ENCODE measurements at places on chromosomes 16 and 17. TPM values are rescaled to one million over a fixed set of nuclear protein-coding genes. Genes with fewer than 3 reads are reported as not detected.

DNA sequence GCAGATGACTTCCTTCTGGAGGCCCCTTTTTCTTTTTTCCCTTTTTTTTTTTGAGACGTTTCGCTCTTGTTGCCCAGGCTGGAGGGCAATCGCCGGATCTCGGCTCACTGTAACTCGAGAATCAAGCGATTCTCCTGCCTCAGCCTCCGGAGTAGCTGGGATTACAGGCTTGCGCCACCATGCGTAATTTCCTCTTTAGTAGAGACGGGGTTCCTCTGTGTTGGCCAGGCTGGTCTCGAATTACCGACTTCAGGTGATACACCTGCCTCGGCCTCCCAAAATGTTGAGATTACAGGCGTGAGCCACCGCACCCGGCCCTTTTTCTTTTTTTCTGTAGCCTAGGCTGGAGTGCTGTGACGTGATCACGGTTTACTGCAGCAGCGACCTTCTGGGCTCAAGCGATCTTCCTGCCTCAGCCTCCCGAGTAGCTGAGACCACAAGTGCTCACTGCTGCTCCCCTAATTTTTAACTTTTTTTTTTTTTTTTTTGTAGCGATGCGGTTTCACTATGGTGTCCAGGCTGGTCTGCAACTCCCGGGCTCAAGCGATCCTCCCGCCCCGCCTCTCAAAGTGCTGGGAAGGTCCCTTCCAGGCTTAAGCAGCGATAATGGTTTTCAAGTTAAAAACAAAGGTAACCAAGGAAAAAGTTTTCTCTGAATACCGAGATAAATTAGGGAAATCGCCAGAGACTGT is 956 bp upstream of the IST1 start:
- no peaks in the 10 kb centered on the region for H3K36me3 ChIP-seq
- DNase-seq: peak; percentile 79
- H3K4me3 ChIP-seq: peak overlapping the region; percentile 94
- no peaks in the 10 kb centered on the region for H3K27me3 ChIP-seq
- H3K4me1 ChIP-seq: peaks cover 40% of the 10 kb centered on the region

- no peak for DNase-seq
- no peaks in the 10 kb centered on the region for H3K4me1 ChIP-seq
- no peaks in the 10 kb centered on the region for H3K27me3 ChIP-seq
- H3K4me3 ChIP-seq: no peak overlapping the region
- H3K36me3 ChIP-seq: no peaks in the 10 kb centered on the region
These were observed 64.1 kb downstream of the RMI2 start for GRCh38 chr16:11409398-11409797.

- H3K36me3 ChIP-seq: no peaks in the 10 kb centered on the region
- peaks cover 49% of the 10 kb centered on the region for H3K4me1 ChIP-seq
- H3K27ac ChIP-seq: no peak overlapping the region
- DNase-seq: no peak
- H3K4me3 ChIP-seq: no peak overlapping the region
These were observed 488 bp upstream of the NTN3 start for GRCh38 chr16:2470603-2471015.

DNA sequence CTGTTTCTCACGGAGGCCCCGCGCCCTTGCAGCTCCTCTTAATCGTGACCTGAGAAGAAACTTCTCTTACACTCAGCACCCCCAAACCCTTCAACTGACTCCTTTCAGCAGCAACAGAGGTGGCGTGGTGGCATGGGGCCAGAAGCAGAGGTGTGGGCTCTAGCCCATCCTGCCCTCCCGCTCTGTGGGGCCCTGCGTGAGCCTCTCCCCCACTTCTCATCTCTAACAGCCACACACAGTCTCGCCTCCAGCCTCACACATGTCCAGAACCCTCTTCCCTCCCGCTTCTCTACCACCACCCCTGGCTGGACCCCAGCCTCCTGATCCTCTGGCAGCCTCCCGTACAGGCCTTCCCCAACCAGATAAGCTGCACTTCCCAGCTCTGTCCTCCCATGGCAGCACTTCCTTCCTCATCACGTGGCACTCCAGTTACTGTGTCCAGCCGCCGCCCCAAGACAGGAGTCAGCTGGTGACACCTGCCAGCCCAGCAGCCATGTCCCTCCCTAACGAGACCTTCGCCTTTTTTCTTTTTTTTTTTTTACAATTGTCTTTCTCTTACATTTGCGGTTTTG is 30.5 kb downstream of the NSMCE1 start:
- DNase-seq: peak; percentile 69
- no peak overlapping the region for H3K4me3 ChIP-seq
- peaks cover 47% of the 10 kb centered on the region for H3K4me1 ChIP-seq
- H3K27me3 ChIP-seq: no peaks in the 10 kb centered on the region
- H3K27ac ChIP-seq: peak overlapping the region; percentile 61

DNA sequence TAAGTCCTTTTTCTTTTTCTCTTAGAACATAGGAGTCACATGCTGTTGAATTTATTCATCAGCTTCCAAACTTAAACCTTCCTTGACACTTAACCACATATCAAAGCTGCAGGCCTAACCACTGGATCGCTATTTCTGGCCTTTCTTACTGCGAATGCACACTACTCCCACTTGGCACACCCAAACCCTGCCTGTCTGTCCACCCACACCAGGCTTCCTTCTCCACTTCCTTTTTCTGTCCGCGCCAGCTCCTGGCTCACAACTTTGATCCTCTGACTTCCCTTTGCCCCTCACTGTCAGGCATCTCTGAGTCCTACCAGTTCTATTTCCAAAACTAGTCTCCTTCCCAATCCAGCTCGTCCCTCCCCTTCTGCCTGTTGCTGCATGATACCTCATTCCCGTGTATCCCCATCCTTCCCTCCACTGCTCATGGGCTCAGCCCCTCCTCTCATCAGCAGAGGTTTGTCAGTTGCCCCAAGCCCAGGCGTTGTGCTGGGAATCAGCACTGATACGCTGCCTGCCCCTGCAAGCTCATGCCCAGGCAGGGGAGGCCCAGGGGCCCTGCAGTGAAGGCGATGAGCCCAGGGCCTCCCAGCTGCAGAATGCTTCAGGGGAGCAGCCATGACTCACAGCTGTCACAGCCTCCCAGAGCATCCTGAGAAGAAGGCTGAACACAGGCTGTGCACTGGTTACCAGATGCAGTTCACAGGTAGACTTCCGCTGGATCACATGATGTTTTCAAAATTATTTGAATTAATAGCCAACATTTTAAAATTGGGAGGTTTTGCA is 179.8 kb downstream of the KATNIP start:
- no peak overlapping the region for H3K4me3 ChIP-seq
- no peaks in the 10 kb centered on the region for H3K27me3 ChIP-seq
- DNase-seq: no peak
- no peaks in the 10 kb centered on the region for H3K4me1 ChIP-seq
- no peak overlapping the region for H3K27ac ChIP-seq
- no peaks in the 10 kb centered on the region for H3K36me3 ChIP-seq

DNA sequence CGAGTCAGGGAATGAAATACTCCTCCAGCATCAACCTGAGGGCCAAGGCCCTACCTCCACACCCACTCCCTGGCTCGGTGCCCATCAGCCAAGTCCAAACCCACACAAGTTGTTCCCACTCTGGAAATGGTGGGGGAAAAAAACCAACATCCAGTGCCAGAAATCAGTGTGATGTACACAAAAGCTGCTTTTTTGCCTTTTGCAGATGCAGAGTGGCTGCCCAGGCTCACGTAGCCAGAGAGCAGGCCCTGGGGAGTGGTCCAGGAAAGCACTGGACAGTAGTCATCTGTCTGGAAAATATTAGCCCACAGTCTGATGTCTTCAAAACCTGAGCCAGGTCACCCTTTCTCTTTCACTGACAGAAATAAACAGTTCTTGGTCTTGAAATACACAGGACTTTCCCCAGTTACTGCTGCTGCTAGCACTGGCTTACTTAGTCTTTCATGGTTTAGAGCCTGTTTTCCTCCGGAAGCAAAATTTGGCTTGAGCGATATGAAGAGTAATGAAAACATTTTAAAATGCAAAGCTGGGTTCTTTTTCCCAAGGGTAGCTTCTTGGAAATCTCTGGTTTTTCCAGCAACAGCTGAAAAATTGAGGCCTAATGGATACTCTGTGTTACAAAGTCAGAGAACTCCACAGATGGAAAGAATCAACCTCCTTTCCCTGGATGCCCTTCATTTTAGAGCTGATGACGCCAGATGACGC is 18.2 kb upstream of the NOS2 start:
- no peak overlapping the region for H3K4me3 ChIP-seq
- DNase-seq: no peak
- no peak overlapping the region for H3K27ac ChIP-seq
- no peaks in the 10 kb centered on the region for H3K36me3 ChIP-seq

GRCh38 chr17:67021743-67022450 is 22.5 kb upstream of the CACNG1 start:
- H3K4me1 ChIP-seq: no peaks in the 10 kb centered on the region
- no peaks in the 10 kb centered on the region for H3K36me3 ChIP-seq
- H3K4me3 ChIP-seq: no peak overlapping the region
- H3K27me3 ChIP-seq: no peaks in the 10 kb centered on the region
- H3K27ac ChIP-seq: no peak overlapping the region
- DNase-seq: no peak

- H3K27ac ChIP-seq: peak overlapping the region; percentile 100
- H3K4me1 ChIP-seq: peaks cover 53% of the 10 kb centered on the region
- H3K27me3 ChIP-seq: no peaks in the 10 kb centered on the region
- H3K4me3 ChIP-seq: peak overlapping the region; percentile 85
These were observed 912 bp downstream of the USP22 start for GRCh38 chr17:21041741-21042457.

GRCh38 chr17:65564793-65565192 is 3.3 kb upstream of the AXIN2 start:
- DNase-seq: peak; percentile 84
- no peak overlapping the region for H3K4me3 ChIP-seq
- H3K27ac ChIP-seq: peak overlapping the region; percentile 3
- no peaks in the 10 kb centered on the region for H3K36me3 ChIP-seq
- peaks cover 29% of the 10 kb centered on the region for H3K4me1 ChIP-seq

CDK5R1 gene
- 1.1 TPM for total RNA-seq

KRT17 gene
- total RNA-seq: 1.2 TPM

PRR29 gene
- not detected for total RNA-seq

KRT36 gene
- not detected for total RNA-seq

TERB1 gene
- under 0.01 TPM for total RNA-seq

FMNL1 gene
- total RNA-seq: 11.0 TPM

MYOCD gene
- total RNA-seq: 122 TPM

CSH1 gene
- total RNA-seq: not detected

CYGB gene
- total RNA-seq: 19.6 TPM

All from sigmoid colon (tissue), 7 donors.